ENCODE measurements at places on chromosomes 7 and 10.

DNA sequence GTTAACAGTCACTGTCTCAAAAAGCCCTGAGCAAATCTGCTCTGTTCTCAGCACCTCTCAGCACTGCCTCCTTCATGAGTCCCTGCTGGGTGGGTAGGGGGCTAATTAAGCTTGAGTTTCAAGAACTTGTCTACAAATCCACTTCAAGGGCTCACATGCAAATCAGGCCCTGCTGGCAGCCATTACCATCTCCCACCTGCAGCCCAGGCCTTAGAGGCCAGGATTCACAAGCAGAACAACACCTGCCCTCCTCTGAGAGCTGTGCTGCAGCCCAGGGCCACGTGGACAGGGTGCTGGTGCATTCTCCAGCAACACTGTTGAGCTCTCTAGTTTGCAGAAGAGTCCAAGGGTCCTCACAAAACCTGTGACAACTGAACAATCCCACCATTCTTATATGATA lies 119.2 kb downstream of the DPP6 start:
- DNase-seq, result no peak

DNA sequence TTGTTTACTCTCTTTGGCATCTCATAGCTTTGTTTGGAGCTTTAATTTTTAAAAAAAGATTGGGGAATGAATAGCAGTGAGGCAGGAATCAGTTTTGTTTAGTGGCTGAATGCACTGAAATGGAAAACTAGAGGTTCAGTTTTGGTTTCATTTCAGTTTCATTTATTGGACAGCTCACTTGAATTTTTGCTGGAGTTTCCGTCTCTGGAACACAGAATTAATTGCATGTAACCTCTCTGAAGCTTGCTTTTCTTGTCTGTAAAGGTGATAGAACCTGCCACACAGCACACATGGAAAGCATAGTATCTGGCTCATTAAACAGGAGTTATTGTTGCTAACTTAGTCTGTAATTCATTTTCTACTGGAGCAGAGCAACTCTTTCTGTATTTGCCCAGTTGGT lies 7.1 kb downstream of the GRM8 start:
- DNase-seq, result no peak

GRCh38 chr7:47232751-47233412 lies 349.0 kb downstream of the TNS3 start:
- no peak for DNase-seq

GRCh38 chr10:66786709-66787108 lies 139.1 kb upstream of the LRRTM3 start:
- no peak for DNase-seq

- DNase-seq, result no peak
These were observed 99.8 kb upstream of the HGF start for GRCh38 chr7:81869670-81870069.

GRCh38 chr10:19946791-19947190 lies 130.6 kb downstream of the PLXDC2 start:
- no peak for DNase-seq

GRCh38 chr10:59435707-59436106 lies 73.4 kb upstream of the FAM13C start:
- no peak for DNase-seq

DNA sequence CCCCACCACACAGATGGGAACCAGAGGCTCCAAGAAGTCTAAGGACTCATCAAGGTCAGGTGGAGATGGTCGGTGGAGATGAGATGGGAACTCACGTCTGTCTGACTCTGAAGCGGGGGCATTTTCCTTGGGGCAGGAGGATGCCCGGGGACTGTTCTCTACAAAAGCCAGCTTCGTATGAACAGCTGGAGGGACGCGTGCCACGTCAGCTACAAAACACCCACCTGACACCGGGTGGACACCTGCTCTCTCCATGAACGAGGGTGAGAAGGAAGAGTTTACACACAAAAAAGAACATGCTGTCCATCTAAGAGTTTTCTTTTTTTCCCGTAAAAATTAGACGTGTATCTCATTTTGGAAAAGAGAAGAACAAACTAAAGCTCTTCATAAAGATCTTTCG lies 47.7 kb downstream of the C10orf143 start:
- DNase-seq, result no peak

GRCh38 chr10:5663692-5664427 lies 2.5 kb downstream of the ASB13 start:
- DNase-seq, result no peak

DNA sequence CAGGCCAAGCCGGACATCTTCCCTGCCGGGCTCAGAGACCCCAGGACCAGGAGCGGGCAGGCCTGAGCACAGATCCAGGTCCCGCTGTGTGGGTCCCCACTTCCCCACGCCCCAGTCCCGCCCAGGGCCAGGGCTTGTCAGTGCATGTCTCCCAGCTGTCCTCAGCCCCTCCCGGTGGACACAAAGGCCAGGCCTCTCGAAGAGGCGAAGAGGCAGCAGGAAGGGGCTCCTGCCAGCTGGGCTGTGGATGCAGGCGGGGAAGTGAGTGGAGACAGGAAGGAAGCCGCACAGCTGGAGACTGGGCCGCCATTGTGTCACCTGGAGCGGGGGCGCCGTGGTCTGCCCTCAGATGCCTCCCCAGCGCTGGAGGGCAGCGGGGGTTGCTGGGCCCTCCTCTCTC lies 4.8 kb downstream of the GRIFIN start:
- no peak for DNase-seq

DNA sequence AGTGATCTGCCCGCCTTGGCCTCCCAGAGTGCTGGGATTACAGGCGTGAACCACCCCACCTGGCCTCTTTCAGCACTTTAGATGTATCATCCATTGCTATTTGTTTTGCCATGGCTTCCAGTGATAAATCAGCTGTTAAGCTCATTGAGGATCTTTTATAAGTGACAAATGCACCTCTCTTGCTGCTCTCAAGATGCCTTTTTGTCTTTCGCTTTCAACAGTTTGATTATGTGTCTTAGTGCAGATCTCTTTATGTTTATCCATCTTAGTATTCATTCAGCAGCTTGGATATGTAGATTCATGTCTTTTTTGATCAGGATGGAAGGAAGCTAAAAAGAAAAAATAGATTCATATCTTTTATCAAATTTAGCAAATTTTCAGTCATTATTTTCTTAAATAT lies 105.6 kb downstream of the MAPK8 start:
- DNase-seq, result no peak

DNA sequence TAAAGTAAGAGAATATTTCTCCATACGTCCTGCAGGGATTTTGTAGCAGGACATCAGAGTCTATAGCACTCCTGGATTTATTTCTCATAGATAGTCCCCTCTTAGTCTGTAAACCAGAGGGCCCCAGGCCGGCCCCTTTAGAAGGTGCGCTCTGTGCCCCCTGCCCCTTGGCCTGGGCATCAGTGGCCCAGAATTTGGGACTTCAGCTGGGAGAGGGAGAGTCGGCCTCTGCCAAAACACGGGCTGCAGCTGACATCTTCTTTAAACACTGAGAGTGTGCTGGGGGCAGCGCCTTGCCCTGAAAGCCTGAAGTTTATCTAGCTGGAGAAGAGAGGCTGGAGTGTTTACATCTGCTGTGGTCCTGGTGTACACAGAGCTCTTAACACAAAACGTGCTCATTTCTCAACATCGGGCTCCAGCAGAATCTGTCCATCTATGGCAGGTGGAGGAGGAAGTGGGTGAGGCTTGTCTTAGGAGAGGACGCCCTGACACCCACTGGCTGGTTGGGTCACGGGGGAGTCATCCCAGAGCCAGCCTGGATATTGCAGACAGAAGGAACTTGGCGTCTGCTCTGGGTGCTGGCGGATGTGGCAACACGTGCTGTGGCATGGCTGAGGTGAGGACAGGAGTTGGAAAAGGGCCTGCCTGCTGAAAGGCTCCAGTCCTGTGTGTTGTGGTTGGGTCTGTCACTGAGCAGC lies 5.0 kb upstream of the TACR2 start:
- no peak for DNase-seq

DNA sequence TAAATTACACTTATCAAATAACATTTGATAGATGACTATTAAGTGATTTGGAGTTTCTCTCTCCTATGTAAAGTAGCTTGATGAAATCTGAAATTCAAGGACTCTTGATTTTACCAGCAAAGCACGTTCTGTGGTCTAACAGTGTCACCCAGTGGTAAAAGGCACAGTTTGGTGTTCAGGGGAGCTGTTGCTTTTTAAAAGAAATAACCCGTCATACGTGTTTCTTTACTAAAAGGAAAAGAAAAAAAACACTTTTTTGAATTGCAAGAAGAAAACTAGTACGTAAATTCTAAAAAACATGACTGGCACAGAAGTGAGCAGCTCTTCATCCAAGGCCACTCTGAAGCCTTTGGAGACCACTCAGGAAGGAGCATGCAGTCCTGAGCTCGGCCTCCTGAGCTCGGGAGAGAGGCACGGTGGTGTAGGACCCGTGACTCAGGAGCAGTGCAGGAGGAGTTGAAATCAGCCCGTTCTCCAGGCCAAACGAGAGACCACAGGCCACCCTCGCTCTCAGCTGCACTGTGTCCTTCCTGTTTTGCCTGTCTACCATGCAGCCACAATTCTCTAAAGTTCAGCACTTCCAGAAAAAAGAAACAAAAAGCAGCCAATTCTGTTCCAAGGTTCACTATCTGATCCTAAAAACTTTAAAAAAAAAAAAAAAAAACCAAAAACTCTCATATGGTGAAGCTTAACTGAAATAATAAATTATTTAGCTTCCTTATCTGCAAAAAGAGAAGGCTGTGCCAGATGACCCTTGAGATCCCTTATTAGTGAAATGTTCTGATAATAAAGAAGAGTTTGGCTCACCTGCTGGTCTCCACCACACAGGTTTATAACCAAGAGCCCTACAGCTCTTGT lies 212.6 kb upstream of the FRMD4A start:
- DNase-seq, result no peak

DNA sequence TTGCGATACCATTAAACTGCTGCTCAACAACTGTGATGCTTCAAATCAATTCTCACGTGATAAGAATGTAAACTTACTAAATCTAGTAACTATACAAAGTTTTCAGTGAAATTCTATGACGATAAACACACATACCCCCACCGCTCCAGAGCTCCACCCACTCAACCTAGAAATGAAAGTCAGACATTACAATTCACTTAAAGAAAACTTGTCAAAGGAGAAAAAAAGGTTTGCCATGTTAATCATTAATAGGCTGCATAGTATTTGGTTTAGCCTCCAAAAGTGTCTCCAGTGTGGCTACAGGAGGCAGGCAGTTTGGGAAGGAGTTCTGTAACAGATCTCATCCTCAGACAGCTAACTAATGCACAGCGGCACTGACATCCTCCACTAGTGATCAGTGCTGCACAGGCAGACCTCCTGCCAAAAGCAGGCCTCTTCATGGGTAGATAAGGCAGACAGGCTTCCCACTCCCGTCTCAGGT lies 3.1 kb downstream of the HERPUD2 start:
- peak; percentile 15 for DNase-seq

- no peak for DNase-seq
These were observed 189.6 kb downstream of the ADAM12 start for GRCh38 chr10:126198681-126199080.

DNA sequence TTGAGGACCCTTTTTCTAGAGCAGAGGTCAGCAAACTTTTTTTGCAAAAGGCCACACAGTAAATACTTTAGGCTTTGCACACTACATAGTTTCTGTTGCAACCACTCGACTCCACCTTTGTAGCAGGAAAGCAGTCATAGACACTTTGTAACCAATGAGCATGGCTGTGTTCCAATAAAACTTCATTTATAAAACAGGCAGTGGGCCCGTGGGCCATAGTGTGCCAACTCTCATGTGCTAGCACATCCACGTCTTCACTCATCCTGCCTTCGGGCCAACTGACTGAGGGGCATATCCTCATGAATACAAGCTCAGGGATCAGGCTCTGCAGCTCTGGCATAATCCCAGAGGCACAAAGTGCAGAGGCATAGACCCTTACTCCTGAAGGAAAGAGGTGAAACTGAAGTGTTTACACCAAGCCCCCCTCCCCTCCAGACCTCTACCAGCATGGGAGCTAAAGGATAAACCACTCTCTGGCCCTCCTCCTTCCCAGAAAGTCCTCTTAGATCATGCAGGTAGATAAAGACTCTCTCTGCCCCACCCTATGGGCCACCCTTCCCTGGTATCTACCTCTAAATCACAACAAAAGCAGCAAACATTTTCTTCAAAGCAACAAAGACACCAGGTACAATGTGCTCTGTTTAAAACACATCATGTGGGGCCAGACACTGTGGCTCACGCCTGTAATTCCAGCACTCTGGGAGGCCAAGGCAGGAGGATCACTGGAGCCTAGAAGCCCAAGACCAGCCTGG lies 71.0 kb downstream of the DLG5 start:
- no peak for DNase-seq

GRCh38 chr10:43012578-43012977 lies 64.3 kb upstream of the RET start:
- no peak for DNase-seq

DNA sequence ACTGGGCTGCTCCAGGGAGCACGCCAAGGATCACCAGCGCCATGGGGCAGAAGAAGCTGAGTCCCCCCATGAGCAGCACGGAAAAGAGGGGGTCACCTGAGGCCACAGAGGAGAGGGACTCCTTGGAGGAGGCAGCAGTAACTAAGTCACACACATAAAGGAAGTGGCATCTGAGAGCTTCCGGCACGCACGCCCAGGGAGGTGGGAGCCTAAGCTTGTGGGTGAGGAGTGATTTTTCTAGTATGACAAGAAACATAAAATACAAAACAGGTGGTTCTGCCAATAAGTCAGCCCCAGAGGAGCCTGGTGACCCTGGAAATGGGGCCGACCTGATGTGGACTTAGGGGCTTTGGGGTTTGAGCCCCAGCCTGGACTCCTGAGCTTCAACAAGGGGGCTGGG lies 60.8 kb downstream of the CARD11 start:
- no peak for DNase-seq

DNA sequence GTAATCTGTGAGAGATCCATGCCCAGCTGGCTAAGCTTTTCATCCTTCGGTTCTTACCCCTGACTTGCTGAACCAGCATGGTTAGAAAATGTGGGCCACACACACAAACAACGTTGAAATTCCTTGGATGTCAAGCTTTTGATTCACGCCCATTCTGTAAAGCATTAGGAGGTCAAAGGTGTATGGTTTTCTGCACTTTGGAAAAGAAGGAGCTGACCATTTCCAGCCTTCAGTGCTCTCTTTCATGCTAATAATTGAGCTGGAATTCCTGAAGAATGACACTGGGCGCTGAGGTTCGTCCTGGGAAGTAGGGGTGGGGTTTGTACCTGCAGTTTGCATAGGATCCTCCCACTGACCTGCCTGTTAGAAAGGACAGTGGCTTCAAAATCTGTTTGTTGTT lies 23.1 kb downstream of the KLF6 start:
- no peak for DNase-seq

DNA sequence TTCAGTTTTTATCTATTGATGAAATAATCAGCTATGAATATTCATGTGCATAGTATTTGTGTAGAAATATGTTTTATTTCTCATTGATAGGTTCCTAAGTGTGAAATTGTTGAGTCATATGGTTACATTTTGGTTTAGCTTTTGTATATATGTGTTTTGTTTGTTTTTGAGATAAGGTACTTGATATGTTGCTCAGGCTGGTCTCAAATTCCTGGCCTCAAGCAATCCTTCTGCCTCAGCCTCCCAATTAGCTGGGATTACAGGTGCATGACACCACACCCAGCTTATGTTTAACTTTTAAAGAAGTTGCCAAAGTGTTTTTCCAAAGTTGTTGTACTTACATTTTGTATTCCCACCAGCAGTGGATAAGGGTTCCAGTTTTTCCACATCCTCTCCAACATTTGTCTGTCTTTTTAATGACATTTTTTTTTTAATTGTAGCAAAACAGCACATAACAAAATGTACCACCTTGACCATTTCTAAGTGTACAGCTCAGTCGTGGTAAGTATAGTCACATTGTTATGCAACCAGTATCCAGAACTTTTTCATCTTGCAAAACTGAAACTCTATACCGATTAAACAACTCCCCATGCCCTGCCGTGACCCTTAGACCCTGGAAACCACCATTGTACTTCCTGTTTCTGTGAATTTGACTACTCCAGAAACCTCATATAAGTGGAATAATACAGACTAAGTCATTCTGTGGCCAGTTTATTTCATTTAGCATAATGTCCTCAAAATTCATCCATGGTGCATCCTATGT lies 12.6 kb upstream of the UBE2D1 start:
- peak; percentile 95 for DNase-seq

Data from AML-193 (cell line).